ENCODE measurements at places on chromosomes 11 and 22.

- no peak for DNase-seq
Measured at GRCh38 chr11:123233280-123233974, 38.4 kb upstream of the CLMP start.

GRCh38 chr11:133834682-133835592 lies 10.4 kb downstream of the SPATA19 start:
- DNase-seq, result peak; percentile 60

DNA sequence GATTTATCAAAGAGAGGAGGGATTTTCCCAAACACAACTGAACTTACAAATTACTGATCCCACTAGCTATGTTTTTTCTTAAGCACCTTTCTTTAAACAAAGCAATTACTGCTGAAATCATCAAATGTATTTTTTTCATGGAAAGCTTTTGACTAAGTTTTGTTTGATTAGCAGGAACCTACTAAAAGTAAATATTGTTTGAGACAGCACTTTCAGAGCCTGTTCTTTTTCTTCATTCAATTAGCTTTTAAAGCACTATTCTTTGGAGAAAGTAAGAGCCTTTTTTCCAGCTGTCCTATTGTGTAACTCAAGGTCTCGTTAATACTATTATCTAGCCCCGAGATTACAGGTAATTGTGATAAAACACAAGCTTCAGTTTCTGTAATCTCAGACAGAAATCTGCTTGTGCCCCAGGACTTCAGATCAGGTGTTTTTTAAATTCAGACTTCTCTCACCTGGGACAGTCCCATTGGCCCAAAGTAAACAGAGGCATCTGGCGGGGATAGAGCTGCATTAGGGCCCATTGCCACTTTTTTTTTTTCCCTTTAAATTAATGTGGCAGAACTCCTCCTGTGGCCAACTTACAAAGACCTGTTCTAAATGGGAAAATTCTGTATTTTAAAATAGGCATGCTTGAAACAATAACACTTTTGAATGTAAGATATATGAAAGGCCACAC lies 11.0 kb downstream of the CSTPP1 start:
- no peak for DNase-seq

GRCh38 chr22:40021401-40022000 lies 26.7 kb downstream of the FAM83F start:
- DNase-seq, result no peak

- no peak for DNase-seq
Measured at GRCh38 chr22:48263791-48264351, 1501.4 kb downstream of the TBC1D22A start.

DNA sequence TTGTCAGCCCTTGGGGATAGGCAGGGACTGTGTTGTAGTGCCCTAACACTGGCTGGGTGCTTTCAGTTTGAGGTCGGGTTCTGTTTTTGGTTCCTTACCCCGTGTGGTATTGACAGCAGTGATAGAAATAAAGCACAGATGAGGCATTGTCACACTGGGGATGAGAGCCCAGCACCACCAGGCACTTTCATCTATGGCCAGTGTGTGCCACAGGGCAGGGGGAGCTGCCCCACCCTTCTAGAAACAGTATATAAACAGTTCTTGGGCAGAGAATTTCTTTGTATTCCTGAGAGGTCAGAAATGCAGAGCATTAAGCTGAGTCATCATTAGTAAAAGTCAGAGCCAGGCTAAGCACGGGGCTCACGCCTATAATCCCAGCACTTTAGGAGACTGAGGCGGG lies 23.1 kb upstream of the CDC42EP2 start:
- no peak for DNase-seq

- no peak for DNase-seq
Measured at GRCh38 chr11:859394-860131, 16.9 kb downstream of the TSPAN4 start.

DNA sequence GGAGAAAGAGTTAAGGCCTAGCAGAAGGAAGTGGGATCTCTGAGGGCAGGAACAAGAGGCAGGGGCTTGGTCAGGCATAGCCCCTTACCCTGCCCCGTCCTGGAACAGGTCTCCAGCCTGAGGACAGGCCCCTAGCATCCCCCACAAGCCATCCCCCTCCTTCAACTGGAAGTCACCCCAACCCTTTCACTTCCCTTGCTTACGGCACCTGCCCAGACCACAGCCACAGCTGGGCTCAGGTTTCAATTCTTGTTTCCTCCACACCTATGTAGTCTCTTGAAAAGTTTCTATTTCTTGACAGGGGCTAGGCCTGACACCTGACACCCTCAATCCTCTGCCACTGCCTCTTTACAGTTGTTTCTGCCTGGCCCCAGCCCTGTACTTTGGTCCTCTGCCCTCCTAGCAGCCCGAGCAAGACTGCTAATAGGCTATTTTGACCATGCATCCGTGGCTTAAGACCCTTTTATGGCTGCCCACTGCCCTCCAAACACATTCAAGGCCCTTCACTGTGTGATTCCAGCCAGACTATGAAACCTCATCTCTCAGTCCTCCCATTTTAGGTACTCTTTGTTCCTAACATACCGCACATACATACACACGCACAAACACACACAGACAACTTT lies 10.9 kb upstream of the FCHSD2 start:
- no peak for DNase-seq

- DNase-seq, result no peak
Measured at GRCh38 chr22:33130473-33130872, 72.3 kb upstream of the SYN3 start.

DNA sequence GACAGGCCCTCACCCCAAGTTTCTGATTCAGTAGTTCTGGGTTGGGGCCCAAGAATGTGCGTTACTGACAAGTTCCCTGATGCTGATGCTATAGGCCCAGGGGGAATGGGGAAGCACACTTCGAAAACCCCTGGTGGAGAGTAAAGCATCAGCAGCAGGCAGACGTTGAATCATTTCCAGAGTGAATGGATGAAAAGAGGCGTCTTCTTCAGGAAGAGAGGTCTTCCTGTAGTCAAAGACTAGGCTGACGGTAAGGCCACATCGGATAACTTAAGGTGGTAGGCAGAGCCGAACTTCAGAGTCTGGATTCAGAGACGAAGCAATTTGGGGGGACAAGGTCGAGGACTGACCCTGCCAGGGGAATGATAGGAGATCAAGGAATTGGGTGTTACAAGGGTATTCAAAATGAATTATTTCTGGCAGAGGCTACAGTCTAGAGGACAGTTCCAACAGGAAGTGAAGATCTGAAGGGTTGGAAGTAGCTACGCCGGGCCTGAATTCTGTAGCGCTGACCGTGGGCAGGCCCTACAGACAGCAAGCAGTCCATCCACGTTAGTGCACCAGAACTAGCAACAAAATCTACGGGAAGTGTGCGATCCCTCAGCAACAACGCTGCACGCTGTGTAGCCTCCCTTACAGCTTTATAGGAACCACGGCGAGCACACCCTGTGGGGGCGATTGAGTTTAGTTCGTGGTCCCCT lies 862 bp upstream of the CENATAC start:
- DNase-seq, result peak; percentile 17

DNA sequence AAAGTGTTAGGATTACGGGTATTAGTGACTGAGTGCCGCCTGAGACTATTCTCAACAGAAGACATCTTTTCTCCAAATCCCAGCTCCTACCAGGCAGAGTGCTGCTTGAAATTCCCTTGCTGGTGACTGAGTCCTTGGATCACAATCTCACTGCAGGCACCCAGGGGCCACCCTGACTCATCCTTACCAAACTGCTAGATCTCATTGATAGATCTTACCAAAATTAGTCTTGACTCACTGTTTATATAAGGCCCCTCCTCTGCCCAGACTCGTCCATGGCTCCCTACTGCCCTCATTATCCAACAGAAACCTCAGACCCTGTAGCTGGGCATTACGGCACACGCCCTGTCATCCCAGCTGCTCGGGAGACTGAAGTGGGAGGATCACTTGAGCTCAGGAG lies 14.7 kb downstream of the TBC1D10A start:
- DNase-seq, result no peak

GRCh38 chr11:90476442-90477007 lies 253.7 kb upstream of the CHORDC1 start:
- DNase-seq, result peak; percentile 38

- no peak for DNase-seq
Measured at GRCh38 chr11:19648321-19648720, 64.3 kb upstream of the NAV2 start.

DNA sequence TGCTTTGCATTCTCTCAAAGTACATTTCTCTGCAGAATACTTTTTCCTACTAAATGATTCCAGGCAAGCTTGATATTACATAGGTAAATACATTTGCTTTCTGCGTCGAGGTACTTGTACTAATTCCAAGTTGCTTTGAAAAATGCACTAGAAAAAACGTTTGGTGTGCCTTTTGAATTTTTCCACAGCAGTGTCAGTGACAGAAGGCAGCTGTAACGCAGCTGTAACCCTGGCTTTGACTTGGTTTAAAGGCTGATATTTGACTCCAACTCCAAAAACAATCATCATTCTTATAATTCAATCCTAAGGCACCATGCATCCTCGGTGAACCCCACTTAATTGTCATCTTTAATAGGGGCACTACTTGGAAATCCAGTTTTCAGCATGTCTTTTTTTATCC lies 125.0 kb downstream of the MAML2 start:
- DNase-seq, result no peak

DNA sequence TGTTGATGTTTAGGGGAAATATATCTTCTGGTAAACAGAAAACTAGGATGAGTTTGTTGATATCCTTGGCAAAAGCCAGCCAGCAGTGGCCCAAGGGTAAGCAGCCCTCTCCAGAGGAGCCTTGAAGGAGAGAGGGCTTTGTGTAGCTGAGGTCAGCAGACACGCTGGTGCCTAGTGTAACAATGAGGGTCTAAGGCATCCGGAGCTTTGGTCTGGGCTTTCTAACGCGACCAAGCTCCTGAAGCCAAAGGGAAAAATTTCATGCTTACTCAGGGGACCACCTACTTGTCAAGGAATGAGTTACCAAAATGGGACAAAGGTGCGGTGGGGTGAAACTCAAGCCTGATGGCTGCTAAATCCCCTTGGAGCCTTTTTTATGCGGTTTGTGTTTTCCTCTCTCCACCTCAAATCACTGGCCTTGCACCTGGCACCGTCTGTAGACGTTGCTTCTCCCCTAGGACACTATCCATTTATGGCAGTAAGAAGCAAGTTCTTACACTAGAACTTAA lies 134.9 kb downstream of the DBX1 start:
- no peak for DNase-seq

- DNase-seq, result no peak
Measured at GRCh38 chr11:111010391-111011274, 234.9 kb upstream of the POU2AF2 start.

- no peak for DNase-seq
Measured at GRCh38 chr11:58654908-58655296, 32.4 kb downstream of the CNTF start.

DNA sequence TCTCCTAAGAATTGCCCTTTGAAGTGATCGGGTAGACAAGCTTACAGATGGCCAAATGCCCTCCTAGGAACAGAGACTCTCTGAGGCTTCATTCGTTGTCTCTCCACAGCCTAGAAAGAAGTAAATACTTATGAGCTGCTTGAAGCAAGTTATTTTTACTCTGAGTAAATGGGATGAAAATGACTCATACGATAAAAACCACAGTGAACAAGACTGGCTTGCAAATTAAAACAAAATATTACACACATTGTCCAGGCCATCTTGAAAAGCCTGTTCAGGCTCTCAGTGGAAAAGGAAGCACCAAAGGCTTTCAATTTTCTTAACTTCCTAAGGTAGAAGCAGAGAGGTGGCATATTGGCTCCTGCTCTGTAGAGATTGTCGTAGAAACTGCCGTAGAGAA lies 294.2 kb downstream of the NELL1 start:
- DNase-seq, result no peak

- DNase-seq, result peak; percentile 7
Measured at GRCh38 chr11:109586789-109587188, 164.8 kb downstream of the C11orf87 start.

DNA sequence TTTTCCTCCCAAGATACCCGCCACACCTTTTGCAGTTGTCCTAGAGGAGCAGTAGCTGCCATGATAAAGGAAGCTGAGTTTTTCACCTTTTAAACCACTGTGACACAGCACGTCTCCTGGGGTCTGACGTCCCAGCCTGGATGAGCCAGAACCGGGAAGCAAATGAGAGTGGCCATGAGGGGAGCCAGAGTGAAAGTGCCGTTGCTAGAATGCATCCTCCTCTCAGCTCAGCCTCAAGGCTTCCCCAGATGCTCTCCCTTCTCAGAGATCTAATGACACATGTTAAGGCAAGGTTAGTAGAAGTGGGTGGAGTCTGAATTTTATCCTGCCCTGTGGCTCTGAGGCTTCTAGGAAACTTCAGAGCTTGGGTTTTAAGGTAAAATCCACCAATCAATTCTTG lies 23.4 kb upstream of the HTR3A start:
- DNase-seq, result no peak

DNA sequence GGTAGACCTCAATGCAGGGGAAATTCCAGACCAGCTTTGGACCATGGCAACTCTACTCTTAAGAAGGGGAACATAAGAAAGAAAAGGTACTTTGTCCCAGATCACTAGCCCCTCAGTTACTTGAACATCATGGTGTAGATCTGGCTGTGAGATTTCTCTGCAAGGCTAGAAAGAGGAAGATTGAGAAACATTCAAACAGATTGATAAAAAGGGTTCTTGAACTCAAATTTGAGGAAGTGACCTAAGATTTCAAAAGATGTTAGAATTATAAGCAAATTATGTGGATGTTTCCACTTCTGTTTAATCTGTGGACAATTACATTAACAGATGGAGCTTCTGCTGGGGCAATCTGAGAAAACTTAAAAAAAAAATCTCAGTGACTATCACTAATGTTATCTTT lies 21.8 kb upstream of the UPB1 start:
- no peak for DNase-seq

DNA sequence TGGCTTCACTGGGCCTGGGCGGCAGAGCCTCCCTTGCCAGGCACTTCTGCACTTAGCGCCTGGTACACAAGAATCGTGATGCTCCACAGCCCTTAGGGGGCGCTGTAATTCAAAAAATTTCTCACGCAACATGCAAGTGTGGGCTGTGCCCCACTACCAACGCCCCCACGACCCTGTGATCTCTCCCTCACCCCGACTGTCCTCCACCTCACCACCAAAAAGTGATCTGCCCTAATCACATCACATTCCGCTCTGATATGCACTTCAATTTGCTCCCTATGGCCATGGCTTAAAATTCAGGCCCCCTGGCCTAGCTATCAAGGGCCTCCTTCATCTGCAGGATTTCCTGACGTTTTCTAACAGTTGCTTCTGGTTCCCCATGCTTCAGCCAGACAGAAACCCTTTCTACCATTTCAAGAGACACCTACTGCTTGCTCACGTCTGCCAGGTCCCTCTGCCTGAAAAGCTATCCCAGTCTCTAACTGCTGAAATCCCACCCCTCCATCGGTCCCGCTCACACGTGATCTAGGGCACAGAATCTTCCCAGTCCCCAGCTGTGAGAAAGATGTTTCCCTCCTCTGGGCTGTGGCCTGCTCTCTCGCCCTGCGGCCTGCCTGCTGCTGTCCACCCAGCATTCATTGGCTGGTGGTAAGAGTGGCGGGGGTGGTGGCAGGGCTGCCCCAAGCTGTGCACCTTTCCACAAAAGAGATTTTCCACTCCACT lies 27.9 kb upstream of the LRRC32 start:
- DNase-seq, result peak; percentile 35

GRCh38 chr22:30381264-30381663 lies 5.9 kb downstream of the RNF215 start:
- no peak for DNase-seq

GRCh38 chr22:39205344-39206021 lies 39.3 kb downstream of the PDGFB start:
- DNase-seq, result no peak
